ENCODE measurements at places on chromosomes 4 and X.

GRCh38 chrX:13816643-13817627 lies at the start of gene GPM6B:
TSS of gene GPM6B (minus strand) at chrX:13817093. CDS start at chrX:13816904, 189 bp downstream.
- DNase-seq: no peak

GRCh38 chrX:2284601-2285000 lies 216.2 kb downstream of the DHRSX start:
- DNase-seq: no peak

DNA sequence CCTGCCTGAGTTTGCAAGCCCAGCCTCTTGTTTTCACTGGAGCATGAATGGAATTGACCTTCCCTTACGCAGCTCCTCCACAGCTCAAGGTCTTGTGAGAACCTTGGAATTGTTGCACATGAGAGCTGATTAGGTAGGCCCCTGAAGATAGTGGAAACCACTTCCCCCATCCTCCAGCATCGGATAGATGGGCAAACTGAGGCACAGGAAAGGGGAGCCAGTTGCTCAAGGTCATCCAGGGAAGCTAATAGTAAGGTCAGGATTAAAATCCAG lies 27.2 kb downstream of the PJA1 start:
- DNase-seq: no peak

DNA sequence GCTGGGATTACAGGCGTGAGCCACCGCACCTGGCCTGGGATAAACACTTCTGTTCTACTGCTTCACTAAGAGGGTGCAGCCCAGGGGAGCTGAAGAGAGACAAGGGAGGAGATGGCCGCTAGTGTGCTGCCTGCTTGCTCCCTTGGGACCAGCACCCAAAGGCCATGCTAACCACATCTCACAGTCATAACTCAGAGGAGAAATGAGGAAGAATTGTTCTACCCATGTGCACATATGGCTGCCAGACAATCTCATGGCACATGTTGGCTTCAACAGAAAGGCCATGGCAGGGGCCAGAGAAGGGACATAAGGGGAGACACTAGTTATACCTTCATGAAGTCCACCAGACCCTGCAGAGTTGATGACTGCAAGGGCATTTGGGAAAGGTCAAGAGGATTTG lies 22.4 kb downstream of the CLDN22 start:
- no peak for DNase-seq

GRCh38 chrX:25537699-25538098 lies 521.9 kb upstream of the ARX start:
- DNase-seq: no peak

DNA sequence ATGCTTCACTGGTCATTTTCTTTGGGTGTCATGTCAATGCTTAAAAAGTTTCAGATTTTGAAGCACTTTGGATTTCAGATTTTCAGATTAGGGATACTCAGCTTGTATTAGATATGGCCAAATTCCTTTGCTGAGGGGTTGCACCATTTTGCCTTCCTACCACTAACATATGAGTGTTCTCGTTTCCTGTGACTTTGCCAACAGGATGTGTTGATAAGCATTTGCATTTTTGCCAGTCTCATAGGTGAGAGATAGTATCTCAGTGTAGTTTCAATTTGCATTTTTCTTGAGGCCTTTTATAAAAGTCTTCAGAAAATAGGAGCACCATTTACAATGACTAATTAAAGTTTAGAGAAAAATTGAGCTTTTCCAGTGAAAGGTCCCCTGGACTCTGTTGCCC lies 71.6 kb upstream of the CLCN4 start:
- no peak for DNase-seq

GRCh38 chr4:138088449-138089208 lies 153.5 kb downstream of the SLC7A11 start:
- no peak for DNase-seq

DNA sequence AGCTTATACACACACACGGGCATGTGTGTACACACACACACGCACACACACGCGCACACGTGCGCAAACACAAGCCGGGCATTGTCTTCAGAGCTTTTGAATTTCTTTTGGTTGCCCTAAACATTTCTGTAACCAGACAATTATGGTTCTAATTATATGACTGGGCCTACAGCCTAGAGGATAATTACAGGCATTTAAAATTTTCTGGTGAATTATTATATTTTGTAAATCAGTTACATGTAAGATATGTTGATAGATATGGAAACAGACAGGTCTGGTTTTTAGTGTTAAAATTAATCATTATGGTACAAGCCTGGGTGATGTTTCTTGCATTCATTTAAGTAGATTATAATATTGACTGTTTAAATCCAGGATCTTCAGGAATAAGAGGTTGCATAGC lies 1120.5 kb downstream of the ADGRL3 start:
- DNase-seq: no peak

- peak; percentile 42 for DNase-seq
Measured at GRCh38 chr4:7854697-7855370, 84.8 kb downstream of the AFAP1 start.

DNA sequence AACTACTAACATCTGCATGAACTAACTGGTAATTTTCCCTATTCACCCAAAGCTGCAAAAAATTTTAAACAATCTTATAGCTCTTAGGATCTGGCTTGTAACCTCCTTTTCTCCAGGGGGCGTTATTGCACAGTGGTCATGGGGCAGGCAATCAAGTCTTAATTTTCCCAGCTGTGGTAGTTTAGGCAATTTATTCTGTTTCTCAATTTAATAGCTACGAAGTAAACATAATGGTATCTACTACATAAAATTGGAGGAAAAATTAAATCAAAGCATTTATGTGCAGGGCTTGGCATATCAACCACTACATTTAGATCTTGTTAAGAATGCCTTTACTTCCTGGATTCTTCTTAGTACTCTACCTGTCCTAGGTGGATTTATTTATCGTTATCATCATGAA lies 137.4 kb upstream of the GUCY1A1 start:
- DNase-seq: no peak

DNA sequence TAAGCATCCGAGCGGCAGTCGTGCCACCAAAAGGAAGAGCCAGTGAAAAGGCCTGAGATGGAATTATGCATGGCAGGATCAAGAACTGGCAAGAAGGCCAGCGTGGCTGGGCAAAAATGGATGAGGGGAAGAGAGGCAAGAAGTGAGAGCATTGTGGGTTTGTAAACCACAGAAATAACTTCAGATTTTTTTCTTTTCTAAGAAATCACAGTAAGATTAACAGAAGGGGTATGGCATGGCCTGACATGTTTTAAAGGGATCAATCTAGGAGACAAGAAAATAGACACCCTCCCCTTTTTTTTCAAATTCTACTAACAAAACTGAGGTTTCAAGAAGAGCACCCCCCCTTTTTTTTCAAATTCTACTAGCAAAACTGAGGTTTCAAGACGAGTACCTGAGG lies 82.5 kb downstream of the BMP3 start:
- no peak for DNase-seq

DNA sequence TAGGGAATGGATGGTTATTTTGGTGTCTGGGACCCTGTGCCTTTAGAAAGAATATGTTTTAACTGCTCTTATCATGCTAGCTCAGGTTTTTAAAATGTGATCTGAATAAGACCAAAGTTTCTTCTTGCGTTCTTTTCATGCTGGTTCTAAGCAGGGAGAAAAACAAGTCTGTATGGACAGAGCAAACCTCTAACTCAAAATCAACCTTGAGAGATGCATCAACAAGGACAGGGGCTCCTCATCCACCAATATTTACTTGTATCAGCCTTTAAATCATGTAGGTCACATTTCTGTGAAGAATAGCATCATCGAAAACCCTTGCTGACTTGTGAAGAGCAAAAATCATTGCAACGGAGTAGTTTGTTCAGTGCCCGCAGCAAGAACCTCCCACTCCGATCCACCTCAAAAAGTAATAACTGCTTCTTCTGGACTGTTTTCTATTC lies 1.2 kb downstream of the ATP10D start:
- no peak for DNase-seq

DNA sequence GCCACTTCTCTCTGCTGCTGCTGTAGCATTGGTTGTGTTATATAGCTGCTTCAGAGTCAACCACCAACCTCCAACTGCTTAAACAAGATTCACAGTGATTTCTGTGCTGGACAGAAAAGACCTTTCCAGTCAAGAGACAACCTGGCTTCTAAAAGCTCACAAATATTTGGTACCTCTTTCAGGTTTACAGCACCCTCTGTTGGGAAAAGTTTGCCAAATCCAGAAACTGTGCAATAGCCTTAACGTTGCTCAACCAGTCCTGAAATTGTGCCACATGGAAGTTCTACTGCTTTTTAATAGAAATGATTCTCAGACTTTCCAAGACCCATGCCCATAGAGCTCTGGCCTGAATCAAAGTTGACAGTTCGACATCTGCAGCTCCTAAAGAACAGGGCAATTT lies 842.1 kb upstream of the HTR2C start:
- no peak for DNase-seq

- DNase-seq: no peak
Measured at GRCh38 chr4:141435446-141436225, 200.7 kb upstream of the IL15 start.

DNA sequence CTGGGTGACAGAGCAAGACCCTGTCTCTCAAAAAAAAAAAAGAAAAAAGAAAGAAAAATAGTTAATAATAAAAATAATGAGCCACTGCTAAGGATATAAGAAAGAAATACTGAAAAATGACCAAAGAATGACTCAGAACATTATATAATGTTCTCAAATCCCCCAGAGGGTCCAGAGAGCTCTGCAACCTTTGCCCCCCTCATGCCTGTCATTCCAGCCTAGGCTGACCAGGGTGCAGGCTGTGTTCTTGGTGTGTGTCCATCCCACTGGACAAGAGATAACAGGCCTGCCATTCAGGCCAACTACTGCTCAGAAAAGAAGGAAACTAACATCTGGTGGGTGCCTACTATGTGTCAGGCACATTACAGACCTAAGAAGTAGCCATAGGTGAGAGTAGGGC lies 72.7 kb upstream of the EDNRA start:
- no peak for DNase-seq

DNA sequence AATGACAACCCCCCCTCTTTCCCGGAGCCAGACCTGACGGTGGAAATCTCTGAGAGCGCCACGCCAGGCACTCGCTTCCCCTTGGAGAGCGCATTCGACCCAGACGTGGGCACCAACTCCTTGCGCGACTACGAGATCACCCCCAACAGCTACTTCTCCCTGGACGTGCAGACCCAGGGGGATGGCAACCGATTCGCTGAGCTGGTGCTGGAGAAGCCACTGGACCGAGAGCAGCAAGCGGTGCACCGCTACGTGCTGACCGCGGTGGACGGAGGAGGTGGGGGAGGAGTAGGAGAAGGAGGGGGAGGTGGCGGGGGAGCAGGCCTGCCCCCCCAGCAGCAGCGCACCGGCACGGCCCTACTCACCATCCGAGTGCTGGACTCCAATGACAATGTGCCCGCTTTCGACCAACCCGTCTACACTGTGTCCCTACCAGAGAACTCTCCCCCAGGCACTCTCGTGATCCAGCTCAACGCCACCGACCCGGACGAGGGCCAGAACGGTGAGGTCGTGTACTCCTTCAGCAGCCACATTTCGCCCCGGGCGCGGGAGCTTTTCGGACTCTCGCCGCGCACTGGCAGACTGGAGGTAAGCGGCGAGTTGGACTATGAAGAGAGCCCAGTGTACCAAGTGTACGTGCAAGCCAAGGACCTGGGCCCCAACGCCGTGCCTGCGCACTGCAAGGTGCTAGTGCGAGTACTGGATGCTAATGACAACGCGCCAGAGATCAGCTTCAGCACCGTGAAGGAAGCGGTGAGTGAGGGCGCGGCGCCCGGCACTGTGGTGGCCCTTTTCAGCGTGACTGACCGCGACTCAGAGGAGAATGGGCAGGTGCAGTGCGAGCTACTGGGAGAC lies 1.6 kb downstream of the PCDH10 start:
- DNase-seq: no peak

GRCh38 chrX:147920161-147920666 lies 8.5 kb downstream of the FMR1 start:
- DNase-seq: no peak

DNA sequence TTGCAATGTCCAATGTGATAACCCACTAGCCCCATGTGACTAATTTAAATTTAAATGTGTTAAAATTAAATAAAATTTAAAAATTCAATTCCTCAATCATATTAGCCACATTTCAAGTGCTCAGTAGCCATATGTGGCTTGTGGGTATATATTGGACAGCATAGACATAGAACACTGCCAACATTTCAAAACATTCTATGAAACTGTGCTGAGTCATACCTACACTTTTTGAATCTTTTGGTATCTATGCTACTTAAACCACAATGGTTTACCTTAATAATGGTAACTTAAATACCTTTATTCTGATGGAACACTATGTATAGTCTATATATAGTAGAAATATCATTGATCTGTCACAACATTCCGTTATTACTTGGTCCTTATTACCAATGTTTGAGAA lies 223.4 kb upstream of the ATOH1 start:
- no peak for DNase-seq

DNA sequence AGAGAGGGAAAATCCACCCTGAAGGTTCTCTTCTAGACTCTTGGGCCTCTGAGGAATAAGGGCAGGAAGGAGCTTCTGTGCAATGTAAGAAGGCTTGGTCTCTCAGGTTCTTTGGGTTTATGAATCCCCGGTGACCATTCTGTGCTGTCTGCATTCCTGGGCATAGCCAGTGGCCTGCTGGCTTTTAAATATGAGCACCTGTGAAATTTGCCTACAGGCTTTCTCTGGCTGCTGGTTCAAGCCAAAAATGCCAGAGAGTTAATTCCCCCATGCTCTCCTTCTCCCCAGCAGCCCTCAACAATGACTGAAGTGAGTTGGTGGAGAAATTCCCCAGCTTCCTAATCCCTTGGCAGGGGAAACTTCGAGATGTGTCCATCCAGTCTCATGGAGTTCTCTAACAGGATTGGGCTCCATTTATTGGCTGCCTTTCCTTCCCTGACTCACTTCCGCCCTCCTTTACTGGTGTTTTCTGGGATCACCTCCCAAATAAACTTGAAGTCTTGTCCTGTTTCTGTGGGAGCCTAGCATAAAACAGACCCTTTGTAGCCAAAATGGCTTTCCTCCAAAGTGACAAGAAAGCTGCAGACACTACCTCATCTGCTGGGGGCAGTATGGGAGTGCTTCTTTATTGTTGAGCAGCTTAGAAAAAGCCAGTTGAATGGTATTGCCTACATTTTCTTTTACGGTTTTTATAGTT lies 179.4 kb upstream of the CASK start:
- DNase-seq: no peak

GRCh38 chr4:185717377-185717741 lies 94.6 kb downstream of the SORBS2 start:
- DNase-seq: no peak

- DNase-seq: no peak
Measured at GRCh38 chr4:61248705-61249104, 48.6 kb downstream of the ADGRL3 start.

- DNase-seq: no peak
Measured at GRCh38 chrX:1589356-1590130, 1.9 kb upstream of the AKAP17A start.

- DNase-seq: peak; percentile 88
Measured at GRCh38 chrX:2608638-2609430, 82.3 kb upstream of the CD99 start.

Measured in stimulated activated CD4-positive, alpha-beta T cell treated with anti-CD3 and anti-CD28 coated beads, TNF-alpha, amount 100 ng/mL, for 24 hours (primary cell).